ENCODE measurements at places on chromosomes 16 and 17.

DNA sequence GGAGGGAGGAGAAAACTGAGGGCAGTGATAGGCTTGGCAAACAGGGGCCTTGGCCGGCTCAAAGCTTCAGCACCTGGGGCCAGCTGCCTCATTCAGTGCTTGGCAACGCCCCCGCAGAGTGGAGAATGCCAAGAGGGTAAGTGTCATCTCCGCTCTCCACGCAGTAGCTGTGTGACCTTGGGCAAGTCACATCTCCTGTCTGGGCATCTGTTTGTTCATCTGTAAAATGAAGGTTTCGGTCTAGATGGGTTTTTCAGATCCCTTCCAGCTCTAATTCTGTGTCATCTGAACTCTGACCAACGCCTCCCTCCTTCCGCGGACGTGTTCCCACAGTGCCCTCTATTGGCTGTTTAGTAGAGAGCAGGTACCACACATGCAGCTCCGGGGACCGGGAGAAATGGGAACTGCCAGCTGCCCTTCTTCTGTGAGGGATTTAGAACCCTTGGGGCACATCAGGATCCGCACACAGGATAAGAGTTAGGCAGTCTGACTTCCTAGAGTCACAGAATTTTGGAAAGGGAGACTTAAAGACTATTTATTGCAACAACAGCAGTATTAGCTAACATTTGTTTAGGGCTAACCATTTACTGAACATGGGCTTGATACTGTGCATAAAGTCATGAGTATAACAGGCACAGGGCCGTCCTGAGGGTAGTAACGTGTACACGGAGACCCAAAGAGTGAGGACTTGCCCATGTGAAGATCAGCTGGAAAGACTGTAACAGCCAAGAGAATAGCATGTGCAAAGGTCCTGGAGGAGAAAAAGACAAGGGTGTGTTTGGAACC lies 26.8 kb downstream of the GP2 start:
- no peak for DNase-seq

- peak; percentile 75 for DNase-seq
Measured at GRCh38 chr17:21029036-21029435, 13.8 kb downstream of the USP22 start.

- no peak for DNase-seq
Measured at GRCh38 chr17:21090902-21091618, 35.7 kb upstream of the DHRS7B start.

GRCh38 chr17:9974448-9975381 lies 69.6 kb upstream of the RCVRN start:
- DNase-seq = no peak

GRCh38 chr17:42795061-42795460 lies 3.4 kb downstream of the COA3 start:
- peak; percentile 51 for DNase-seq

GRCh38 chr17:76805319-76805718 lies 62.9 kb upstream of the MGAT5B start:
- no peak for DNase-seq

GRCh38 chr16:53840456-53840855 lies 136.5 kb downstream of the FTO start:
- no peak for DNase-seq

- no peak for DNase-seq
Measured at GRCh38 chr16:11350921-11351335, 5.7 kb downstream of the RMI2 start.

DNA sequence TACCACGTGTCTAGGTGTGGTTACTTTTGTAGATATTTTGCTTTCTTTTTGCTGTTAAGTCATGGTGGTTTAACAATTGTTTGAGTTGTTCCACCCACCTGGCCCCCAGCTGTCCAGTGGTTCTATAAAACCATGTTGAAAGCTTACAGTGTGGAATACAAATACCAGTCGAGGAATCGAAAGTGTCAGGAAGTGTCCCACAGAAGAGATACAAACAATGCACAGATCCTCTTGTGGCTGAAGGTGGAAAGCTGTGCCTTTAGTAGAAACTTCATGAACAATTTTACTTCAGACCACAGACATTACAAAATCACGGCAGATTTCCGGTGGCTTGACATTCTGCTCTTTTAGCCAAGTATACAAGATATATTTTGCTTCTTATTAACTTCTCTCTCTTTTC lies 782.4 kb upstream of the SOX9 start:
- no peak for DNase-seq

Data from tibial artery (tissue), 4 donors.